ENCODE measurements at places on chromosomes 2 and 18. TPM values are rescaled to one million over a fixed set of nuclear protein-coding genes. Genes with fewer than 3 reads are reported as not detected.

EFR3B gene
- 4.7 TPM for total RNA-seq

DES gene
- total RNA-seq, result 3,588 TPM

NOSTRIN gene
- 8.4 TPM for total RNA-seq

CASP8 gene
- total RNA-seq, result 8.4 TPM

ABCB11 gene
- total RNA-seq, result not detected

RTKN gene
- total RNA-seq, result 26.6 TPM

LMAN2L gene
- 37.1 TPM for total RNA-seq

UPP2 gene
- not detected for total RNA-seq

TLX2 gene
- not detected for total RNA-seq

ORC4 gene
- 32.4 TPM for total RNA-seq

ORMDL1 gene
- 29.7 TPM for total RNA-seq

DSG3 gene
- total RNA-seq, result not detected

FEV gene
- total RNA-seq, result not detected

UGT1A10 gene
- not detected for total RNA-seq

NT5C1B gene
- not detected for total RNA-seq

TRAPPC12 gene
- 50.6 TPM for total RNA-seq

EGR4 gene
- not detected for total RNA-seq

EMILIN2 gene
- 23.0 TPM for total RNA-seq

NEUROD1 gene
- not detected for total RNA-seq

SIGLEC15 gene
- total RNA-seq, result not detected

MYO3B gene
- under 0.01 TPM for total RNA-seq

GCG gene
- 5.2 TPM for total RNA-seq

GAREM2 gene
- 1.0 TPM for total RNA-seq

SULT1C2 gene
- 1.0 TPM for total RNA-seq

SERPINB10 gene
- 1.0 TPM for total RNA-seq

RPIA gene
- total RNA-seq, result 11.0 TPM

DSC3 gene
- under 0.01 TPM for total RNA-seq

PDCD1 gene
- not detected for total RNA-seq

DCAF17 gene
- total RNA-seq, result 20.4 TPM

ACADL gene
- 4.7 TPM for total RNA-seq

RAMP1 gene
- 31.8 TPM for total RNA-seq

SLC9A2 gene
- total RNA-seq, result 2.1 TPM

SPATA3 gene
- total RNA-seq, result not detected

AFF3 gene
- 8.4 TPM for total RNA-seq

FBXO36 gene
- 2.1 TPM for total RNA-seq

GALNT1 gene
- total RNA-seq, result 60.0 TPM

GALNT5 gene
- 3.1 TPM for total RNA-seq

MORN2 gene
- 12.0 TPM for total RNA-seq

PLGLB2 gene
- 2.1 TPM for total RNA-seq

RSAD2 gene
- 6.8 TPM for total RNA-seq

SP140 gene
- 0.52 TPM for total RNA-seq

FBXO41 gene
- total RNA-seq, result under 0.01 TPM

CCDC141 gene
- 61.6 TPM for total RNA-seq

ITSN2 gene
- 17.2 TPM for total RNA-seq

SLC5A7 gene
- total RNA-seq, result under 0.01 TPM

Data from skeletal muscle tissue (tissue), 5 donors.